ENCODE measurements at places on chromosomes 3 and 15. TPM values are rescaled to one million over a fixed set of nuclear protein-coding genes. Genes with fewer than 3 reads are reported as not detected.

The ADAMTS7 gene
- polyA plus RNA-seq, result not detected

DNA sequence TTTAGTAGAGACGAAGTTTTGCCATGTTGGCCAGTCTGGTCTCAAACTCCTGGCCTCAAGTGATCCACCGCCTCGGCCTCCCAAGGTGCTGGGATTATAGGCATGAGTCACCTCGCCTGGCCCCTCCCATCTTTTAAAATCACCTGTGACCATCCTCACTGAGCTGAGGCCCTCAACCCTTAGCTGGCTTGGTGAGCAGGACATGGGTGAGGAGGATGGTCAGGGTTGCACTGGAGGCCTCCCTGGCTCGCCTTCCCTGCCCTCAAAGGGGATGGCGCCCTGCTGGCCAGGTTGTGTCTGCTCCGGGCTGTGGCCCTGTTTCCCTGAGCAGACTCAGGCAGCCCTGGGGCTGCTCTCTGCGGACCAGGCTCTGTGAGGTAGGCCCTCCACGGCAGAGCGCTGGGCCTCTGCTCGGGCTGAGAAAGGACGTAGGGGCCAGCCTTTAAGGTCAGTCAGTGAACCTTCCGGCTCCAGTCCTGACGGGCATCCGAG is 33.7 kb downstream of the SYNM start:
- H3K36me3 ChIP-seq, result no peaks in the 10 kb centered on the region
- H3K4me3 ChIP-seq, result no peak overlapping the region
- H3K4me1 ChIP-seq, result no peaks in the 10 kb centered on the region
- DNase-seq, result no peak
- H3K27ac ChIP-seq, result no peak overlapping the region
- H3K27me3 ChIP-seq, result no peaks in the 10 kb centered on the region

DNA sequence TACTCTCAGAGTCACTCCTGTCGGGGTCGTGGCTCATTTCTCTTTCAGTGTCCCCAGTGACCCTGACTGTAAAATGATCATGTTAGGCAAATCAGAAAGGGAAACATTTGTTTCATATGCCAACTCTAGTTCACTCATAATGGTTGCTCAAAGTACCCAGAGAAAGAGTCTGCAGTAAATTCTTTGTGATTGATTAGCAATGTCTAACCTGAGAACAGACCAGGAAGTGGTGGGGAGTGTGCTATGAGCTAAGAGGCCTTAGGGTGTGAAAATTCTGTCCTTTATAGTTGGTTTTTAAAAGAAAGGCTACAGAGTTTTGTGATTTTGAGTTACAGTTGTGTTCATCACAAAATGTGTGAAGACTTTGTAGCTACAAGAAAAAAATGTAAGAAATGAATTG is 108.9 kb downstream of the EDEM1 start:
- H3K36me3 ChIP-seq, result peaks cover 4% of the 10 kb centered on the region
- peaks cover 12% of the 10 kb centered on the region for H3K4me1 ChIP-seq
- no peak overlapping the region for H3K4me3 ChIP-seq
- no peak for DNase-seq
- H3K27ac ChIP-seq, result no peak overlapping the region

The C15orf39 gene
- polyA plus RNA-seq, result 1.0 TPM

GRCh38 chr3:102532901-102533300 is 98.1 kb downstream of the ZPLD1 start:
- no peaks in the 10 kb centered on the region for H3K4me1 ChIP-seq
- peaks cover 12% of the 10 kb centered on the region for H3K27me3 ChIP-seq
- H3K4me3 ChIP-seq, result no peak overlapping the region
- no peaks in the 10 kb centered on the region for H3K36me3 ChIP-seq

DNA sequence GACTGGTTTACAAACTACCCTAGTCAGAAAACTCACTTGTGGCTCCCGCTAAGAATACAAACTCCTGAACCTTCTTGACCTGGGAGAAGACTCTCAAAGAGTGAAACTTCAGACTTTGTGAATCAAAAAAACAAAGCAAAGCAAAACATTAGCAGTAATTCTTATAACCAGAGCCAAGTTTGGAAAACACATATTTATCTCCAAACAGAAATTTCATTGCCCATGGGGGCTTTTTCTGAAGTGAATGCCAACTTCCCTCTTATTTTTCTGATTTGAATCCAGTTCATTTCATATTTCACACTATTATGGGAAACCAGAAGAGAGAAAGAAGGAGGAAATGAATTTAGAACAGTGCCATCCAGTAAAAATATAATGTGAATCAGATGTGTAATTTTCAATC is 55.7 kb upstream of the ZNF385D start:
- H3K27ac ChIP-seq, result no peak overlapping the region
- no peaks in the 10 kb centered on the region for H3K4me1 ChIP-seq
- H3K4me3 ChIP-seq, result no peak overlapping the region
- H3K36me3 ChIP-seq, result no peaks in the 10 kb centered on the region

The KAT2B gene
- 9.2 TPM for polyA plus RNA-seq

The CPN2 gene
- polyA plus RNA-seq, result not detected

GRCh38 chr15:90895571-90896117 is 7.5 kb upstream of the MAN2A2 start:
- no peaks in the 10 kb centered on the region for H3K36me3 ChIP-seq
- DNase-seq, result no peak
- no peak overlapping the region for H3K27ac ChIP-seq
- no peaks in the 10 kb centered on the region for H3K27me3 ChIP-seq
- no peak overlapping the region for H3K4me3 ChIP-seq
- H3K4me1 ChIP-seq, result peaks cover 30% of the 10 kb centered on the region

The ITIH4 gene
- not detected for polyA plus RNA-seq

The SYNM gene
- not detected for polyA plus RNA-seq

DNA sequence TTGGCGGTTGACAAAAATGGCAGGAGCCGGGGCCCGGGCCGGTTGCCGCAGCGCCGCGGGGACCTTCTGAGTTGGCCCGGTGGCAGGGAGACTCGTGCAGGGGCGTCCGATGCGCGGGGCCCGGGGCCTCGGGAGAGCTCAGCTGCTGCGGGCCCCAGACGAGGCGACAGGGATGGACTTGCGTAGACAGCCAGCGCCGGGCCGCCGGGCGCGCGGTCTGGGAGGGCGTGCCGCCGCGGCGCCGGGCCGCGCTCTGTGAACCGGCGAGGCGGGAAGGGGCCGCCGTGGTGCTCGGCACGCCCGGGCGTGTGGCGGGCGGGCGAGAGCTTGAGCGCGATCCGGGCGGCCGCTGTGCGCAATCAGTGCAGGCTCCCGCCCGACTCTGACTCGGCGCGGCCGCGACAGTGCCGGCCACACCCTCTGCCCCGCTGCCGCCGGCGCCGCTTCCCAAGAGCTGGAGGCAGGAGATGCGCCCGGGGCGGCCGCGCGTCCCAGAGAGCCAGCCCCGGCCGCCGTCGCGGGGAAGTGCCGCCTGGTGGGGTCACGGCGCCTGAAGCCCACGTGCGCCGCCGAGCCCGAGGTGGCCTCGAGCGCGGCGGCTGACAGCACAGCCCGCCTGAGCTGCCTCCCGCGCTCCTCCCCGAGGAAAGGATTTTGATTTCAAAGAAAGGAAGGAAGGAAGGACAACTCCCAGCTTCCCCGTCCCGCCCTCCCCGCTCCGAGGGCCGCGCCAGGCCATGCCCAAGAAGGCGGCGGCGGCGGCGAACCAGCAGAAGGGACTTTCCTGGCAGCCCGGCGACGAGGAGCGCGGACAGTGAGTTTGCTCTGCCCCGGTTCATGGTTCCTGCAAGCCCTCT is 657 bp downstream of the TLNRD1 start:
- H3K27ac ChIP-seq, result peak overlapping the region; percentile 98
- peaks cover 40% of the 10 kb centered on the region for H3K4me1 ChIP-seq
- H3K4me3 ChIP-seq, result peak overlapping the region; percentile 91
- H3K36me3 ChIP-seq, result peaks cover 5% of the 10 kb centered on the region
- H3K27me3 ChIP-seq, result no peaks in the 10 kb centered on the region

The CLDN16 gene
- polyA plus RNA-seq, result not detected

DNA sequence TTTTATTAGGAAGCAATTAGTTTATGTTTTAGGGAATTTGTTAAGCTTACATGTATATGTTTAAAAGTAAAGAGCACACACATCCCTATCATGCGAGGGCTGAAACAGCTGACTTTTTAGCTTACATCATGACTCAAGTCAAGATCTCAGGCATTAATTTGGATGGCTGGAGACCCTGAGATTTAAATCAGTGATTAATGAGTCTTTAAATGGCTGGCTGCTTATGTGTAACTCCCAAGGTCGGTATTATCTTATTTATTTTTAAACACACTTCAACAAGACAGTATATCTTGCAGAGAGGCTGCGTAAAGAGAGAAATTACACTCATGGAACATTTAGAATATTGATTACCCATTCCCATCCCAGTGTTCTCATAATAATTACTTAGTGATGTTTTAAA is 169.4 kb downstream of the KBTBD8 start:
- no peak for DNase-seq
- no peaks in the 10 kb centered on the region for H3K4me1 ChIP-seq
- no peak overlapping the region for H3K27ac ChIP-seq
- no peaks in the 10 kb centered on the region for H3K36me3 ChIP-seq

GRCh38 chr3:13411186-13411860 is 8.8 kb downstream of the NUP210 start:
- no peak for DNase-seq
- H3K4me1 ChIP-seq, result peaks cover 34% of the 10 kb centered on the region
- H3K27ac ChIP-seq, result peak overlapping the region; percentile 59
- peaks cover 13% of the 10 kb centered on the region for H3K36me3 ChIP-seq
- no peak overlapping the region for H3K4me3 ChIP-seq
- no peaks in the 10 kb centered on the region for H3K27me3 ChIP-seq

The RBMS3 gene
- polyA plus RNA-seq, result not detected

GRCh38 chr3:39208463-39209055 is 16.2 kb upstream of the XIRP1 start:
- no peak overlapping the region for H3K27ac ChIP-seq
- peaks cover 6% of the 10 kb centered on the region for H3K27me3 ChIP-seq
- no peak overlapping the region for H3K4me3 ChIP-seq
- H3K4me1 ChIP-seq, result peaks cover 5% of the 10 kb centered on the region
- no peaks in the 10 kb centered on the region for H3K36me3 ChIP-seq

The GATA2 gene
- polyA plus RNA-seq, result 0.28 TPM

The SPTBN5 gene
- not detected for polyA plus RNA-seq

DNA sequence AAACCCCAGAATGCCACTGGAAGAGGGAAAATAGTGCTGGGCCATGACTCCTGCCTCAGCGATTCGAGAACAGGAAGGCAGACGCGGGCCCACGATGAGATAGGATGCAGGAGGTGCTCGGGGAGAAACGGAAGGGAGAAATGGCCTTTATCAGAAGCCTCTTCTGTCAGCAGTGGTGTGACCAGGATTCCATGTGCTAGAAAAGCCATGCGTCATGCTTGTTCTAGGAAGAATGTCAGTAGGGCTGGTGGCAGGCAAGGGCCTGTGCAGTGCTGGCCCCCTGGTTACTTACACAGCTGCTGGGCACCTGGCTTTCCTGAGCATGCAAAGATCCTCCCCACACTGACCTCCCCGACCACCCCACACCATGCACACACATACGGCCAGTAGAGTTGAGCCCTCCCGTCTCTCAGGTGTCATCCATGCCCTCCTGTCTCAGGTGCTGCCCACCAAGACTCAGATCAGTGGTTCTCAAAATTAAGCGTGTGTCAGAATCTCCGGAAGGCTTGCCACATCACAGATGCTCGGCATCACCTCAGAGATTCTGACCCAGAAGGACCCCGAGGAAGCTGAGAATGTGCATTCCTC is 106.7 kb downstream of the ADAMTS17 start:
- no peak overlapping the region for H3K27ac ChIP-seq
- peaks cover 7% of the 10 kb centered on the region for H3K27me3 ChIP-seq
- no peaks in the 10 kb centered on the region for H3K4me1 ChIP-seq
- H3K36me3 ChIP-seq, result no peaks in the 10 kb centered on the region
- H3K4me3 ChIP-seq, result no peak overlapping the region

DNA sequence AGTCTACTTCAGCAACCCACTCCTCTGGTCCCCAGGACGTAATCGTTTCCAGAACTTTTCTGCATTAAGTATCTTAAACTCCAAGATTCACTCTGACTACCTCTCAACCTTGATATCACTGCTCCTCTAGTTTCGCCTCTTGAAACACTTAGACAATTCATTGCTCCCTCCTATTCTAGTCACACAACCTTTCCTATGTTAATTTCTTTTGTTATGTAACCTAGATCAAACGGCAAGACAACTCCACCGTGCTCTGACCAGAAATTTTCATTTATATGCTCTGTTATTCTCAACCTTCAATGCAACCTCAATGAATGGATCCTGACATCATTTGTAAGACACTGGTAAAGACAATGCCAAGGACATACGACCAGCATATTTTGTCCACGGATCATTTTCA is 71.3 kb downstream of the CADM2 start:
- no peak for DNase-seq
- H3K27me3 ChIP-seq, result no peaks in the 10 kb centered on the region
- H3K27ac ChIP-seq, result no peak overlapping the region
- no peaks in the 10 kb centered on the region for H3K4me1 ChIP-seq

- H3K4me1 ChIP-seq, result no peaks in the 10 kb centered on the region
- no peak overlapping the region for H3K4me3 ChIP-seq
- H3K27me3 ChIP-seq, result no peaks in the 10 kb centered on the region
- no peaks in the 10 kb centered on the region for H3K36me3 ChIP-seq
Measured at GRCh38 chr3:105938101-105938500, 69.3 kb upstream of the CBLB start.

The CCR9 gene
- 4.3 TPM for polyA plus RNA-seq

GRCh38 chr3:112338021-112338726 is 5.2 kb downstream of the CD200 start:
- H3K4me3 ChIP-seq, result peak overlapping the region; percentile 55
- peaks cover 57% of the 10 kb centered on the region for H3K36me3 ChIP-seq
- peak overlapping the region; percentile 17 for H3K27ac ChIP-seq
- H3K4me1 ChIP-seq, result peaks cover 61% of the 10 kb centered on the region
- H3K27me3 ChIP-seq, result no peaks in the 10 kb centered on the region

The CNTN6 gene
- not detected for polyA plus RNA-seq

DNA sequence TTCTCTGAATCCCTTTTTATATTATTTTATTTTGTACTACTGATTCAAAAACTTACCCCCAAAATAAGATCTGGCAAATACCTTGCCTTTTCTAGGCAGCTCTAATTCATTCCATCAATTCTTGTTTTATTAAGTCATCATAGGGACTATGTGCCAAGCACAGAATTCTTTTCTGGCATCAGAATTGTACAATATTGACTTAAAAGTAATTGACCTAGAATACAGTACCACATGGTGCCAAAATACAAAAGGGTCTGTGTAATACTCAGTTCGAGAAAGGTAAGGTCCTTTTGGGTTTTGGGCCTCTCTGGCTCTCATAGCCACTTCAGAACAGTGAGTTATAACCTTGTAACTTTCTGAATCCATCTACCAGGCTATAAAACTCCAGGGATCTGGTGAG is 46.2 kb downstream of the KBTBD8 start:
- H3K27me3 ChIP-seq, result no peaks in the 10 kb centered on the region
- H3K4me1 ChIP-seq, result peaks cover 25% of the 10 kb centered on the region
- peak overlapping the region; percentile 28 for H3K27ac ChIP-seq
- no peaks in the 10 kb centered on the region for H3K36me3 ChIP-seq
- peak overlapping the region; percentile 10 for H3K4me3 ChIP-seq

The C3orf70 gene
- polyA plus RNA-seq, result not detected

- DNase-seq, result peak; percentile 21
- H3K27ac ChIP-seq, result no peak overlapping the region
- no peaks in the 10 kb centered on the region for H3K36me3 ChIP-seq
- H3K27me3 ChIP-seq, result peaks cover 32% of the 10 kb centered on the region
- no peaks in the 10 kb centered on the region for H3K4me1 ChIP-seq
Measured at GRCh38 chr3:44114142-44114541, 127.5 kb upstream of the TOPAZ1 start.

The TEX55 gene
- not detected for polyA plus RNA-seq
